Right renal pelvis (tissue), 4 donors: ENCODE measurements at places on chromosomes 3 and 15. TPM values are rescaled to one million over a fixed set of nuclear protein-coding genes. Genes with fewer than 3 reads are reported as not detected.

- DNase-seq: no peak
Observed at GRCh38 chr3:108918866-108919265, 34.8 kb downstream of the GUCA1C start.

DNA sequence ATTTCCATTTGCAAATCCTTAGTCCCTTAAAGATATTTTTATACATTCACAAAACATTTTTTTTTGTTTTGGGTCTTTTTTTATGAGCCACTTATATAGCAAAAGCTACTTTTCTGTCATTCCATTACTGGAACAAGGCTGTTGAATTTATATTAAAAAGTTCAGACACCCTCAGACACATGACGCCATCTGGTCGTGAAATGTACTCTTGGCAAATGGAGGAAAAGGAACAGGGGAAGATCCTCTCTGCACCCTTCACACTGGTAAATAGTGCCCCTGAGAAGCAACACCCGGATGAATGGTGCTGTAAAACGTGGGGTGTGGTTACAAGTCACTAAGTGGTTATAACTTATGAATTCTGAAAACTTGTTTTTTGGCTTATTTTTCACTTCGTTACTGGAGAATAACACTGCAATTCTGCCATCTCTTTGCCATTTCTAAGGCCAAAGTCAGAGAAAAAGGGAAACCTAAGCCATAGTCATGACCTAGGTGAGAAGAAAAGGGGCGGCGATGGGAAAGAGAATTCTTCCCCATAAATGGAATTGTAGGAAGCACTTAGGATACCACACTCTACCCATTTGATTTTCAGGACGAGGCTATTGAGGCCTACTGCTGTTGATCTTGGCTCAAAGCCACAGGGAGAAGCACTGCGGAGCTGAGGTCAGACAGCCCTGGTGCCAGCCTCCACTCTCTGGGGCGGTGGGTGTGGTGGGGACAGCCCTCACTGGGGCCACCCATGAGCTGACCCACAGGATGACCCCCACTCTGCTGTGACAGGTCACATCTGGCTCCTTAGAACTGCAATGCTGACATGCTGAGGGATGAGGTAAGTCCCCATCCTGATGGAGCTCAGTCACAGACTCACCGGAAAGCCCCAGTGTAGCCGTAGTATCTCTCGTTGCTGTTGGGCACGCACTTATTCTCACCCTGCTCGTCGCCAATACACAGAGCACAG lies 21.9 kb downstream of the LTF start:
- DNase-seq: peak; percentile 62

Gene PRR23A
- polyA plus RNA-seq: not detected

Gene PRC1
- 72.9 TPM for polyA plus RNA-seq
